Stimulated activated CD4-positive, alpha-beta T cell treated with anti-CD3 and anti-CD28 coated beads, Interleukin-1b, Interleukin-23, amount 100 ng/mL, for 48 hours (primary cell): ENCODE measurements at places on chromosomes 7 and 10.

GRCh38 chr10:71067098-71067740 lies 145.2 kb upstream of the UNC5B start:
- DNase-seq, result no peak

GRCh38 chr7:116673457-116673865 lies 1.5 kb downstream of the MET start:
- no peak for DNase-seq

GRCh38 chr10:89836840-89837164 lies 135.4 kb downstream of the KIF20B start:
- no peak for DNase-seq

DNA sequence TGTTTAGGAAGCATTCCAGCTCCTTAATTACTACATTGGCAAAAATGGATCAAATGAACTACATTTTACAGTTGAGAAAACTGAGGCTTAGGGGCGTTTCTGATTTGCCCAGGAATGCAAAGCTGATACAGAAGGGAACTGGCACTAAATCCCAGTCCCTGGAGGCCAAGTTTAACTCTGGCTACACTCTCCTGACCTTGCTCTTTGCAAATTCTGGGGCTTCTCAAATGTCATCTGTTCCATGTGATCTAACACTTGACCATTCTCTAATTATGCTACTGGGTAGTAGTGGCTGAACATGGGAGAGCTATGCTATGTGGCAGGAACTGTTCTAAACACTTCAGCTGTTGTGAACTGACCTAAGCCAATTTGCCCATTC lies 11.3 kb upstream of the HABP2 start:
- no peak for DNase-seq

- DNase-seq, result no peak
Measured at GRCh38 chr10:27258492-27258837, 17.9 kb upstream of the ACBD5 start.

- DNase-seq, result no peak
Measured at GRCh38 chr10:114603948-114604347, 54.1 kb downstream of the ABLIM1 start.

GRCh38 chr7:27147199-27148030 lies at the start of gene HOXA6:
Gene HOXA6, minus strand, starts transcription at chr7:27147774. Its CDS starts 25 bp downstream, at chr7:27147749.
- DNase-seq, result no peak

- no peak for DNase-seq
Measured at GRCh38 chr7:141477865-141478264, 73.3 kb upstream of the AGK start.

- DNase-seq, result no peak
Measured at GRCh38 chr7:140192620-140193019, 15.8 kb upstream of the KDM7A start.

GRCh38 chr10:69802424-69803161 lies 887 bp downstream of the COL13A1 start:
- no peak for DNase-seq

DNA sequence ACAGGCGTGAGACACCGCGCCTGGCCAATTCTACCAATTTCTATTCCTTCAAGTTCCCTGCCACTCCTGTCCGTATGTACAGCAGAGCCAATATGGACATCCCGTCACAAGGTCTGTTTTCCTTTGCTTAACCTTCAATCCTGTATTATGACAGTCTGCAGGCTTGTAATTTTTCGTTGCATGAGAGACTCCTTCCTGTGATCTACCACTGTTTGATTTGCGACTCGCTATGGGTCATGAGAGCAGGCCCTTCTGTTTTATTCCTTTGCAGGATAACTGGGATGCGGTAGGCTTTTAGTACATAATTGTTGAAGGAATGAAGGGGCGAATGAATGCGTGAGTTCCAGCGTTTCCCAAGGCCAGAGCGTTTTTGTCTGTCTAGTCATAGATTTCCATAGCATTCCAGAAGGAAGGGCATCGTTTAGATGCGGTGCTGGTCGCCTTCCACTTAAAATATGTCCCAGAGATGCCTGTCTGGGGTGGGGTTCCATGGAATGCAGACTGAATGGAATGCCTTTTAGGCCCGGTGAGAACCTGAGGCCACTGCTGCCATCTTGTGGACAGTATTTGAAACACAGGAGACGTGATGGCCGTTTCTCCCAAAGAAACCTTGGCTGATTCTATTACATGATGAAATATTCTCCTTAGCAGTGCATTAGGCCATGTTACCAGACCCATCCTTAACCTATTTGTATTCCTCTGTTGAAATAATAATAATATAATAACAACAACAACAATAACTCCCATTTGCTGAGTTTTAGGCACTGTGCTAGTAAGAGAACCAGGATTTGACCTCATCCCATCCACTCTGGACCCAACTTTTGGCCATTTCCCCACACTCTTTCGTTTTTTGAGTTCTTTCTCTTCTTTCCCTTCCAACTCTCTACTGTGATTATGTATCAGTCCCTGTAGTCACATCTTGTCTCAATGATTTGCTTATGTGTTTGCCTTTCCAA lies 193.2 kb downstream of the MYOF start:
- DNase-seq, result peak; percentile 38

DNA sequence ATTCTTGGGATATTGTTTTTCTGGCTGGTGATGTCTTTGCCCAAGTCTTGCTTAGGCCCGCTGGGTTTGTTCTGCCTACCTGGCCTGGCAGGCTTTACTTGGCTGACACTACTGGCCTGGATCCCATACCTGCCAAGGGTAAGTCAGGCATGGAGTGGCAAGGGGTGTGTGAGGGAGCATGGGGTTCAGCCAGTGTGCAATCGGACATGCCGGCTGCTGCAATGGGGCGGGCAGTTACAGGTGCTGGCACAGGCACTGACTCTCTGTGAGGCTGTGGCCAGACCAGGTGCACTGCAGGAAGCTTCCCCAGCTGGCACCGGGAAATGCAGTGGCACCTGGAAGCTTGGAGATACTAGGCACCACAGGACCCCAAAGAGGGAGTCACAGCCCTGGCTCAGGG lies 168.4 kb downstream of the PON1 start:
- DNase-seq, result no peak

GRCh38 chr7:20275637-20276036 lies 55.1 kb upstream of the ITGB8 start:
- DNase-seq, result no peak

- no peak for DNase-seq
Measured at GRCh38 chr7:151893405-151893923, 16.5 kb upstream of the PRKAG2 start.

GRCh38 chr10:114869520-114869892 lies 47.9 kb downstream of the FHIP2A start:
- DNase-seq, result no peak

GRCh38 chr10:102714621-102715455 lies at the start of gene SFXN2:
Gene SFXN2, plus strand, starts transcription at chr10:102714636. Its CDS starts 12,001 bp downstream, at chr10:102726637.
- peak; percentile 52 for DNase-seq

DNA sequence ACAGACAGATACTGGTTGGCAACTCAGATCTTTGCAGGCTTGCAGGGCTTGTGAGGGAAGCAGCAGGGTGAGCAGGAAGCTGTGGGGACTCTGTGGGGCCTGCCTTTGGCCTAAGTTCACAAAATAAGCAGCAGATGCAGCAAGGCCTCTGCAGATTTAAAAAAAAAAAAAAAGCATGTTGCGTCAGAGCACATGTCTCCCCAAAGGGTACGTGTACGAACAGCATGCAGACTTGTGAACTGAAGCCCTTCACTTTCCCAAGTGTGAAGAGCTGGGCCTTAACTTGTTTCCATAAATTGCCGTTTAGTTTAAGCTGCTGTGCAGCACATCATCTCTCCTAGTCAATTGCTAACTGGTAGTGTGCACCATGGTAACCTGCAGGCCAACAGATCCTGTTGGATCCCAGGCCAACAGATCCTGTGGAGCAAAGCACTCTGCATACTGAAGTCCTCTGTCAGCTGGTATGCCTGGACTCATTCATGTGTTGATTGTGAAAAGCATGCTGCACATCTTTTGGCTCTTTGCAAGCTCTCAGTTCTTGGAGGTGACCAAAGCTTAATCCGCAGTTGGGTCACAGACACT lies 10.8 kb upstream of the XPNPEP1 start:
- DNase-seq, result peak; percentile 13

GRCh38 chr10:83991986-83992753 lies 147.1 kb upstream of the GHITM start:
- peak; percentile 4 for DNase-seq

GRCh38 chr10:85008488-85009184 lies 680.2 kb downstream of the CCSER2 start:
- no peak for DNase-seq

GRCh38 chr10:22379059-22379458 lies 33.8 kb downstream of the SPAG6 start:
- DNase-seq, result peak; percentile 71

GRCh38 chr10:6297951-6298381 lies 95.2 kb downstream of the PFKFB3 start:
- no peak for DNase-seq

GRCh38 chr7:70104243-70104642 lies 506.0 kb downstream of the AUTS2 start:
- no peak for DNase-seq

GRCh38 chr10:34543716-34544115 lies 271.4 kb downstream of the PARD3 start:
- DNase-seq, result no peak

DNA sequence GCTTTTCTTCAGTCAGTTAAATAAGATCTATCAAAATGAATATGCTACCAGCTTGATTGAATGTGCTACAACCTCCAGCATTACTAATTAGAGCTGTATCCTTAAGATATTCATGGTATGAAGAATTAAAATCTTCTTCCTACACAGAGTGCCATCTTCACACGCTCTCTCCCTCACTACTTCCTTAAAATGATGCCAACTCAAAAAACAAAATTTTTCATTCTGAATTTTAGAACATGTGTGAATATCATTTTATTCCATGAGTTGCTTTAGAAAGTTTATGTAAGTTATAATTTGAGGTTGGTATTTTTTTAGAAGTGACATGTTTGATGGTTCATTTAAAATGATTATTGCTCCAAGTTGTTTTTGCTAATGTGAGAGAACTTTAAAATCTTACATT lies 407.5 kb upstream of the CELF2 start:
- no peak for DNase-seq

GRCh38 chr7:133372337-133372736 lies 119.5 kb downstream of the EXOC4 start:
- DNase-seq, result no peak

- DNase-seq, result no peak
Measured at GRCh38 chr10:89745903-89746302, 44.5 kb downstream of the KIF20B start.

GRCh38 chr7:32108651-32109050 lies 38.4 kb upstream of the PDE1C start:
- no peak for DNase-seq

DNA sequence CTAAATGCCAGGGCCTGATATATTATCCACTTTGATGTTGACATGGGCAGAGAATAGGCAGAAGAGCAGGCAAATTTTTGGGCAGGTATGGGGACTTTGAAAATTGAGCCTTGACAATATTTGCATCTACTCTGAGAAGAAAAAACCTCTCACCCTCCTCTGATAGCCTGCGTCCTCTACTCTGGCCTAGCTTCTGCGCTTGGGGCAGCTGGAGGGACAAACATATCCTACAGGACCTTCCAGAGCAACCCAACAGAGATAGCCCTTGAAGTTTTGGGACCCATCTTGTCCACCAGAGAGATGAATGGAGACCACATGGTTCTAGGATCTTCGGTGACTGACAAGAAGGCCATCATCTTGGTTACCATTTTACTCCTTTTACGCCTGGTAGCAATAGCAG lies at the start of gene TAS2R60:
Gene TAS2R60, plus strand, starts transcription at position 301 of the 400 bp plus-strand sequence. Its CDS starts 0 bp downstream, at position 301.
- no peak for DNase-seq

- DNase-seq, result peak; percentile 70
Measured at GRCh38 chr7:44981035-44981706, 2.4 kb upstream of the MYO1G start.

GRCh38 chr7:5528071-5528814 lies 104.6 kb upstream of the TNRC18 start:
- no peak for DNase-seq

DNA sequence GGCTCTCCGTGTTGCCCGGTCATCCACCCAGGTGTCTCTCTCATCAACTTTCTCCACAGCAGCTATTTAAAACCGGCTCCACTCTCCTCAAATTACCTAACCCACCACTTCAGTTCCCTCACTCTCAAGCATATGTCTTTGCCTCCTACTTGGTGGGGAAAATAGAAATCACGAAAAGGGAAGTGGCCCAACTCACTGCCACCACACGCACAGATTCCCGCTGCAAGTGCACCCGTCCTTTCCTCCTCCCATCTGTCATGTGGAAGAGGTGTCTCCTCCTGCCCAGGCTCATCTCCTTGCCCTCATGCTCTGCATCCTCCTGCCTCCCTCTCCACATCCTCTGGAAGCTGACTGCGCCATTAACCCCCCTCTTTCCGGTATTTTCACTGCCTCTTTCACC lies 80.8 kb upstream of the MKX start:
- no peak for DNase-seq

- no peak for DNase-seq
Measured at GRCh38 chr7:103752995-103753394, 236.5 kb downstream of the RELN start.

DNA sequence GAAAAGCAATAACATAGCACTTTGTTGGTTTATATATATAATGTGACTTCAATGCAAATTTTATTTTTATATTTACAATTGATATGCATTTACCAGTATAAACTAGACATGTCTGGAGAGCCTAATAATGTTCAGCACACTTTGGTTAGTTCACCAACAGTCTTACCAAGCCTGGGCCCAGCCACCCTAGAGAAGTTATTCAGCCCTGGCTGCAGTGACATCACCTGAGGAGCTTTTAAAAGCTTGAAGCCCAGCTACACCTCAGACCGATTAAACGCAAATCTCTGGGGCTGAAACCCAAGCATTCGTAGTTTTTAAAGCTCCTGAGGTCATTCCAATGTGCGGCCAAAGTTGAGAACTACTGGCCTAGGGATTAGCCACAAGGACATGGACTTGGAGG lies 155.0 kb upstream of the LANCL2 start:
- DNase-seq, result no peak

DNA sequence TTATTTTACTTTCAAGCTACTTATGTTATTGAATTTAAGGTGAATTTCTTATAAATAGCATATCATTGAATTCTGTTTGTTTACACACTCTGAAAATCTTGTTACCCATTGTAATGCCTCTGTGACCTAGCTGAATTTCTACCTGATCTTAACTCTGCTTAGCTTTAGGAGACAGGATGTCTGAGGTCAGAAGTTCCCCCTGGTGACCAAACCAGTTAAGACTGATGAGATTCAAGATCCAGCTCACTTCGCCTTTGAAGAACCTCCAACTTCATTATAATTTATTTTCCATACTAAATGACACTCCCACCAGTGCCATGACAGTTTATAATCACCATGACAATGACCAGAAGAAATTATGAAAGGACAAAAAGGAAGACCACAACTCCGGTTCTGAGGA lies 213.4 kb upstream of the CDC14C start:
- no peak for DNase-seq

DNA sequence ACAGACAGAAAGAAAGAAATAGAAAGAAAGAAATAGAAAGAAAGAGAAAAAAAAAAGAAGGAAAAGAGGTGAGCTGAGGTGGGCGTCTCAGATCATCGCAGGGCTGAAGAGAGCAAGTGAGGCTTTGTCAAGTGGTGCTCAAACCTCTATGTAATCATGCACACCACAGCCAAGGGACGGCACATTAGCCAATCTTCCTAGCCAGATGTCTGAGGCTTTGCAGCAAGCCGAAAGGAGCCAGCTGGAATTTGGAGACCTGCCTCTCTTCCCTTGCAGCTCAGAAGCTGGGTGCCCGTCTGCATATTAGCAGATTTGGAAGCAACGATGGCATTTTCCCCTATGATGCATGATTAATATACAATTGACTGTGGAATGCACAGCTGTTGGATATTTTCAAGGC lies 52.5 kb downstream of the ADRA2A start:
- no peak for DNase-seq

GRCh38 chr7:28170701-28171100 lies 9.9 kb downstream of the JAZF1 start:
- DNase-seq, result no peak
